ENCODE measurements at places on chromosomes 6 and 20.

DNA sequence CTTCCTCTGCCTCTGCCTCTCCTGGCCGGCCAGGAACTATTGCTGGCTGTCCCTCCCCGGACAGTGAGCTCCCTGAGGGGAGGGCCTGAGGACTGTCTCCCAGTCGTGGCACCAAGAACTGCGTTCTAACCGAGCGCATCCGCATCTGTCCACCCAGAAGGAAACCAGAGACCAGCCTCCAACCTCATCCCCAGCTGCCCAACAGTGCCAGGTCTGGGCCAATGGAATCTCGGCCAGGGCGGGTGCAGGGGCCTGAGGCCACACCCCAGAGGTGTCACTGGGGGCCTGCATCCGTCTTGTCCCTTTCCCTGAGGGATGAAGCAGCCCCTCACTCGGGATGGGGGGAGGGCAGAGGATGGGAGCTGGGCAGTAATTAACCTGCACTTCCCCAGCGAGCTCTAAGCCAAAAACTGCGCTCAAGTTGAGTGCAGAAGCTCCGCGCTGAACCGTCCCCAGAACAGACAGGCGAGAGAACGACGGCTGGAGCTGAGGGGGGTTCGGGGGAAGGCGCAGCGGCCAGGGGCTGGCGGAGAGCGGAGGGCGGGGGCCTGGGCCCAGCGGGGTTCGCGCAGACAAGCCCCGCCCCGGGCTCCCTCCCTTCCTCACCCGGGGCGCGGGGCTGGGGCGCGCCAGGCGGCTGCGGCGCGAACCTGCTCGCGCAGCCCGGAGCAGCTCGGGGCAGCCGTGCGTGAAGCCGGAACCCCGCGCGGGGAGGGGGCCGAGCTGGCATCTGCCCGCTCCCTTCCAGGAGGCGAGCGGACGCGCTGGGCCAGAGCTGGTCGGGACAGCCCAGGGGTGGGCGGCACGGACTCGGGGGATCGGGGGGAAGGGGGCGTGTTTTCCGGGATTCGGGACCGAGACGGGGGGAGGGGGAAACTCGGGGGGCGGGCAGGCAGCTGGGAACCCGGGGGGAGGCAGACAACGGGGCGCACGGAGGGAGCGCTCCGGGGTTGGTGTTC, 1.4 kb downstream of the TFEB start:
- DNase-seq: peak; percentile 83

DNA sequence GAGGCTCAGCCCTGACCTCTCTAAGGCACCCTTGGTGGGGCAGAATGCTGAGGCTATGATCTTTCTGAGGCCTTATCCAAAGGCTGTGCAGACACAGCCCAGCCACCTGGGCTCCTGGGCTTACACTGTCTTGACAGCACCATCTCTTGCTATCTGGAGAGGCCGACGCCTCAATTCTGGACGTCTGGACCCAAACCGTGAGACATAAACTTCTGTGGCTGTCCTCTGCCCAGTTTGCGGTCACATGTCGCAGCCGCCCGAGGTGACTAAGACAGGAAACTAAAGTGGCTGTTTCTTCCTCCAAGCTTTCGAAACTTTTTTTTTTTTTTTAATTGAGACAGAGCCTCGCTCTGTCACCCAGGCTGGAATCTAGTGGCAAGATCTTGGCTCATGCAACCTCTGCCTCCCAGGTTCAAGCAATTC, 49.3 kb downstream of the PRR18 start:
- DNase-seq: no peak

DNA sequence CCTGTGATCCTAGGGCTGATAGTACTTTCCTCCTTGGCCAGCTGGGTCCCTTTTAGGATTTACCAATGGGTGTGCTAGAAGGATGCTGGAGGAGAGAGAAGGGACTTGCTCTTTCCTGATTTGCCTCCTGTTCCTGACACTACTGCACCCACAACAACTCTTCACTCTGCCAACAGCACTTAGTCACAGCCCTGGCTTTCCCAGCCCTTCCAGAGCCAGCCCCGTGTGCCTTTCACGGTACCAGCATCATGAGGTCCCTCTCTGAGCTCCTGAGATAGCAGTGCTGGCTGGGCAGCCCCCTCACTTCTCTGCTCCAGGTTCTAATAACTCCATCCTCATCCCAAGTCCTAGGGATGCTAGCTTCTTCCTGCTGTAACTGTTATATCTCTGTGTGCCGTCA, 80.9 kb downstream of the DNAH8 start:
- DNase-seq: no peak

DNA sequence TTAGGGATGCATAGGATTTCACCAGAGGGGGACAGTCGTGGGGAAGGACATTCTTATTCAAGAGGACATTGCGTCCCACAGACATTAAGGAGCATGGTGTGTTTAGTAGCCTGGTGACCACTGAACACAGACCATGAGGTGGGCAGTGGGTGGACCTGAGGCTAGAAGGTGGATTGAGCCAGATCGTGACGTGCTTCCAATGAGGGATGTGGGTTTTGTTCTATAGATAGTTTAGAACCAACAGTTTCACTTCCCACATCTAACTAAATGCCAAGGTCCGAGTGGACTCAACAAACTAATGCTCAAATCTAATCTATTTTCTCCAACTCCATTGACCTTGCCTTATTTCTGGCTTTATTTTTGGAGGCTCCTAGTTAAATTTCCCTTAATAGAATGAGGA, 58.5 kb downstream of the OGFRL1 start:
- no peak for DNase-seq

- no peak for DNase-seq
Observed at GRCh38 chr6:50851049-50851845, 32.6 kb downstream of the TFAP2B start.

DNA sequence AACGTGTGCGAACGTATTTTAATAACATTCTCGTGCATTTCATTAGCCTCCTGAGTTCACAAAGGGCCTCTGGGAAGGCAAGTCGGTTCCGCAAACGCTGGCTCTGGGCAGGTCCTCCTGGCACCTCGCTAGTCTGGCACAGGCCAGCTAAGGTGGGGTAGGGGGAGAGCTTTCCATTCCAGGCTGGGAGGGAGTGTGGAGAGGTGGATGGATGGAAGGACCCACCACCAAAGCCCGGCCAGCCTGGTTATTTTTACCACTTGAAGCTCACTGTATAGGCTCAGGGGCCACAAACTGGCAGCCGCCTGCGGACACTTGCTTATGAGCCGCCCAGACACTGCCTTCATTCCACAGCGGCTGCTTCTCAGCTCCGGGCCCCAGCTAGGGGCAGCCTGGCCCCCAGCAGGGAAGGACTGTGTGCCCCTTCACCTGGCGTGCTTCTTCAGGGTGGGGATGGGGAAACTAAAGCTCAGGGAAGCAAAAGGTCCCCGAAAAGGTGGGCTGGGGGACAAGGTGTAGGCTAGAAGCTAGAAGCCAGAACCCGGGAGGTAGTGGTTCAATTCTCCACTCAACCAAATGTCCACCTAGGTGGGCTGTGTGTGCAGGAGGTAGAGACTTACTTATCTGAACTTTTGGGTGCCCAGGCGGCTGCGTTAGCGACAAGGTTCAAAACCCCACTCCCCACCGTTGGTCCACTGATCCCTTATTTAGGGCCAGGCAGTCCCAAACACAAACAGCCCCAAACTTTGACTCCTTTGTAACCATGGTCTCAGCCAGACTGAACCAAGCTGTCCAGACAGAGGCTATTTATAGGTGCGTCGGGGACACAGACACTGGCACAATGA, 1.7 kb downstream of the PMEPA1 start:
- DNase-seq: peak; percentile 51

DNA sequence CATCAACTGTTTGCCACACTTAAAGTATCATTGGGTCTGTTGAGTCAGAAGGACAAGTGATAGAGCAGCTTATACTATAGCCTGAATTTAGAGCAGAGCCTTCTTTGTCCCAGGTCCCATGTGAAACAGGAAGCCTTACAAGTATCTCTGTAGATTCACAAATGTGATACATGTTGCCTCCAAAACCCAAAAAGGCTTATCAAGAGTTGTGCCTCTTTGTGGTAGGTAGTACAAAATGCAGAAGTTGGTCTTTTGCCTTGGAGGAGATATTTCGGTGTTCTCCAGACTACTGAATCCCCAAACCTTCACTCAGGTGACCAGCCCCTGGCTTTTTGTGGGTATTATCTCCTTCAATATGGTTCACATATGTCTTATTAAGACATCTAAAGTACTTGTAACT, 172.8 kb upstream of the PROKR2 start:
- DNase-seq: no peak

GRCh38 chr6:146336191-146336590, 207.4 kb upstream of the RAB32 start:
- DNase-seq: no peak

DNA sequence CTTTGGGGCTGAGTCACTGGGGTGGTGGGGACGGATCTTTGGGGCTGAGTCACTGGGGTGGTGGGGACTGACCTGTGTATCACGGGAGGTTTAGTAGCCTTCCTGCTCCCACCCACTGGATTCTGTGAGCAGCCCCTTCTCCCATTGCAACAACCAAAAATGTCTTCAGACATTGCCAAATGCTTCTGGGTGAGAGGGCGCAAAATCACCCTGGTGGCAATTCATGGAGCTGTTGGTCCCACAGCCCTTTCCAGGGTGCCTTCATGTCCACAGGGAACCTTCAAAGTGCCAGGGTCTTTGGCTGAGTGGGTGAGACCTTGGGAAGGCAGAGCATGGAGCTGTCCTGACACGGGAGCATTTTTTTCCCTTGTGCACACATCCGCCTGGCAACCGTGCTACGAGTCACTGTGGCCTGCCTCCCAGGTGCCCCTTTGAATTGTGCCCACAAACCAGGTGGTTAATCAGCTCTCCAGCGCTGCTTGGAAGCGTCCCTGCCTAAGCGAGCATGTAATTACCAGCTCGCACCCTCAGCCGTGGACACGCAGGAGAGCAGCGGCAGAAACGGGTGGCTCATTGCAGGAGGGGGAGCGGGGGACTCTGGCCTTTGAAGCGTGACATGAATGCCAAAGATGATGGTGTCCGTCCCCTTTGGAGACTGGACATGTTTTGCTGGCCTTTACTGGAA, 27.4 kb upstream of the APCDD1L start:
- peak; percentile 41 for DNase-seq

DNA sequence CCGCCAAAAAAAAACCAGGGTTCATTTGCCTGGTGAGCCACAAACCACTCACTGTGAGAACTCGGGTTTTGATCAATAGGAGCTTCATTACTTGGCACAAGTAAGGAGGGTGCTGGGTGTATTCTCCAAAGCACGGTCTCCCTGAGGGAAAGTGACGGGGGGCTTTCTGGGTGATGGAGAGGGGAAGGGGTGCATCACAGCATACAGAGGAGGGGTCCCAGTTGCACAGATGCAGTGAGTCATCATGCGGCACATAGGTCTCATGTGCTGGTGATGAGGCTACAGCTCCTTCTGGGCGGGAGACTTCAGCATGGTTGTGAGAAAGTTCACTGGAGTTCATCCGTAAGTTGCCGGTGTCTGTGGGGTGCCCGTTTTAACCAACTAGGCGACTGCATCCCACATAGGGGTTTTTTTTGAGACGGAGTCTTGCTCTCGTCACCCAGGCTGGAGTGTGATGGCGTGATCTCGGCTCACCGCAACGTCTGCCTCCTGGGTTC, 36.2 kb downstream of the SUN5 start:
- DNase-seq: no peak

GRCh38 chr6:134533991-134534390, 216.1 kb upstream of the SGK1 start:
- DNase-seq: no peak

DNA sequence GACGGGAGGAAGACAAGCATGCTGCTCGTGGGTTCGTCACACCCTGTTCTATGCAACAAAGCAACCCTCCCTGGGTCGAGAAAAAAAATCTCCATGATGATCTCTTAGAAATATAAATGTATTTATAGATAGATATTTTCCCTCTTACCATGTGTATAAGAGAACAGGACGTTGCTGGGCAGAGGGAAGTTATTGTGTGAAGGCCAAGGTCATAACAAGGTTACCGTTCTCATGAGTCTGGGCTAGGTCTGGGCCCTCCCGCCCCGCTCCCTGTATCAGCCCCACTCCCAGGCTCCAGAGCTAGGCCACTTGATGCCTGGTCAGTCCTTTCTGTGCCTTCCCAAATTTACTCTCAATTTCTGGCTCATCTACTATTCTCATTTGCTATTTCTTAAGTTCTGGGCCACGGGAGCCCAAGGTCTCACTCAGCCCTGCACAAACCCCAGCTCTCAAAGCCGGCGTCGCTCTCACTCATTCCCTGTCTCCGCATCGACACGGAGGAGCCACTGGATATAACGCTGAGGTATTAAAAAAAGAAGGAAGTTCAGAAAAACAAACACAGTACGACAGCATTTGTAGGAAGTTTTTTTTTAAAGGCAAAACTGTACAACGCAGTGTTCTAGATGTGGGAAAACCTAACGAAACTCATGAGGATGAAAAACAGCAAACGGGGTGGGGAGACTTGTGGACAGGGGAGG, 96.8 kb downstream of the PSMG4 start:
- DNase-seq: peak; percentile 65

GRCh38 chr6:130676077-130676772, 151.0 kb upstream of the SMLR1 start:
- no peak for DNase-seq

DNA sequence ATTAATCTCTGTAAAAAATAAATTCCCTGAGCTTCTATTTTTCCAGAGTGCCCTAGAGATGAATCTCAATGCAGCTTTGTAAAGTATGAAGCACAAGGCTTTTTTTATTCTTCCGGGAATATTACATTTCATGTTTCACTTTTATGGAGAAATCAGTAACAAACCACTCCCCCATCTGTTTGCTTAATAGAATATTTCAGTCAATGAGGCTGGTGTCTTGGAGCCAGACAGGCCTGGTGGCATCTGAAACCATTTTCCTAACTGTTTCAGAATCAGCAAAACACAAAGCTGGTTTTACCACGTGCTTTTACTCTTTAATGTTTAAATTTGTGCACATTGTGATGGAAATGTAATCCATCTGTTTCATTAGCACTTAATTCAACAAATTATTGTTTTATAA, 400.8 kb upstream of the HSF2 start:
- no peak for DNase-seq

DNA sequence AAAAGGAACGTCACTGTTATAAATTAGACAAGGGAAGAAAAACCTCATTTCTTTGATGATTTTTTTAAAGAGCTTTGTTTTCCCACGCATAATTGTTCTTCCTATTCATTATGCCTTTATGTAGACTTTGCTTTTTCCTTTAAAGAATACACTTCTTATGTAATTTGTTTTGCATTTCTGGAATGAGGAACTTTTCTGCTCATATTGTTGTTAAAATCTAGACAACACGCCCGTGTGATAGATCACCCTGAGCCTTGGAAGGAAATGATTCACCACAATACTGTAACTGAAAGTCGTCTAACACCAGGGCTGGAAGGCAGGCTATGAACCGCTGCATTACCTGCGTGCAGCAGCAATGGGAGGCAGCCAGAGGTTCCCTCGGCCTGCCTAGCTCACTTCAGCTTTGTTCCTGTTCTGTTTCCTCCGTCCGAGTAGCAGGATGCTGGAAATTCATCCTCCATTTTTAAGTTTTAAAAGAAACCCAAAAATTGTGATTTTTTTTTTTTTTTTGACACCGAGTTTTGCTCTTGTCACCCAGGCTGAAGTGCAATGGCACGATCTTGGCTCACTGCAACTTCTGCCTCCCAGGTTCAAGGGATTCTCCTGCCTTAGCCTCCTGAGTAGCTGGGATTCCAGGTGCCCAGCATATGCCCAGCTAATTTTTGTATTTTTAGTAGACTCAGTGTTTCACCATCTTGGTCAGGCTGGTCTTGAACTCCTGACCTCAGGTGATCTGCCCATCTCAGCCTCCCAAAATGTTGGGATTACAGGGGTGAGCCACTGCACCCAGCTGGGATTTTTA, 49.6 kb upstream of the ZNF217 start:
- DNase-seq: peak; percentile 89

- no peak for DNase-seq
Observed at GRCh38 chr20:9573335-9574151, 59.2 kb downstream of the LAMP5 start.

GRCh38 chr6:131255911-131256310, 120.6 kb downstream of the AKAP7 start:
- DNase-seq: no peak
